ENCODE measurements at places on chromosomes 3 and 15. TPM values are rescaled to one million over a fixed set of nuclear protein-coding genes. Genes with fewer than 3 reads are reported as not detected.

The CACNA1D gene
- 22.1 TPM for total RNA-seq

The C3orf49 gene
- not detected for total RNA-seq

The CYP8B1 gene
- total RNA-seq: not detected

The TMEM87A gene
- 39.2 TPM for total RNA-seq

The LRRC31 gene
- not detected for total RNA-seq

The MKRN3 gene
- total RNA-seq: 1.3 TPM

The ST3GAL6 gene
- 9.4 TPM for total RNA-seq

The SNAPC5 gene
- 20.4 TPM for total RNA-seq

The RSL24D1 gene
- total RNA-seq: 58.9 TPM

The SGO1 gene
- 3.1 TPM for total RNA-seq

The ACTRT3 gene
- 0.29 TPM for total RNA-seq

DNA sequence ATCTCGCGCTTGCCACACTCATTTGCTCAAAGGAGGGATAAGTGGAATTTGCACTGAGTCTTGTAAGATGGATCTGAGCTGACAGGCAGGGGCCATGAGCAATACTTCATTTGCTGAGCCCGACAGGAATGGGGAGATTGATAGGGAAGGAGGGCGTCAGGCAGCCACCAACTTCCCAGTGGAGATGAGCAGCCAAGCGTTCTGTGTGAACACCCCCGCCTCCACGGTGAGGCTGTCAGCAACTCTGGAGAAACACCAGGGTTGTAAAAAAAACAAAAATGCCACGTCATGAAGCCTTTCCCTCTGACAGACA, 36.8 kb downstream of the TLE3 start:
- DNase-seq: no peak

- DNase-seq: no peak
Measured at GRCh38 chr15:91891788-91892345, 38.4 kb downstream of the SLCO3A1 start.

- no peak for DNase-seq
Measured at GRCh38 chr15:53910236-53910849, 67.9 kb upstream of the UNC13C start.

DNA sequence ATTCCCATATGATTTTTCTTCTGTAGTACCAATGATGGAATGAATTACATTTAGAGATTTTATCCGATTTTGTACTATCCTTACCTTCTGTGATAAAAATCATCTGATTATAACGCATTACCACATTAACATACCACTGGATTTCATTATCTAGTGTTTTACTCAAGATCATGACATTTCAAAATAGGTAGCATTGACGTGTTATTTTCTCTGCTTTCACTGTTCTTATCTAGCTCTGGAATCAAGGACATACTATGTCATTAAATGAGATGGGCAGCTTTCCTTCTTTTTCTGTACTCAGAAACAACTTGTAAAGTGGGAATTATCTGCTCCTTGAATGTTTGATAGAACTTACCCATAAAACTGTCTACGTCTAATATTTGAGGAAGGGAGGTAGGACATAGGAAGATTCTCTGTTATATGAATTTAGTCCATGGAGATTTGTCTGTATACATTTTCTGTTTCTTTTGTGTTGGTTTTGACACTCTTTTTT, 183.7 kb upstream of the NR2E3 start:
- DNase-seq: no peak

DNA sequence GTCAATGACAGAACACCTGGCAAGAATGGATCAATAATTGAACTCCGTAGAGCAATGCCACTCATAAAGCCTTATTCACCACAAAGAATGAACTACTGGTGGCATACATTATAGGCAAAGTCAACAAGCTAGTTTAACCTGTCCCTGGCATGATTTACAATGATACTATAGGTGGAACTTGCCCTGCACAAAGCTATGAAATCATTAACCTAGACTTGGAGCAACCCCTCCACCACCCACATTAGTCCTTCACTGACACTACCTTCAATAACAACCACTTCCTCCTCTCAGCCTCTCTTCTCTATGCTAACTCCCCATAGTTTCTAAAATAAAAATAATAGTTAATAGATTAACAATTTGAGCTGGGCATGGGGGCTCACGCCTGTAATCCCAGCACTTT, 54.4 kb downstream of the ACAP2 start:
- no peak for DNase-seq

GRCh38 chr15:49673861-49674260, 53.0 kb downstream of the DTWD1 start:
- DNase-seq: no peak

- no peak for DNase-seq
Measured at GRCh38 chr3:69762768-69763229, 23.5 kb downstream of the MITF start.

DNA sequence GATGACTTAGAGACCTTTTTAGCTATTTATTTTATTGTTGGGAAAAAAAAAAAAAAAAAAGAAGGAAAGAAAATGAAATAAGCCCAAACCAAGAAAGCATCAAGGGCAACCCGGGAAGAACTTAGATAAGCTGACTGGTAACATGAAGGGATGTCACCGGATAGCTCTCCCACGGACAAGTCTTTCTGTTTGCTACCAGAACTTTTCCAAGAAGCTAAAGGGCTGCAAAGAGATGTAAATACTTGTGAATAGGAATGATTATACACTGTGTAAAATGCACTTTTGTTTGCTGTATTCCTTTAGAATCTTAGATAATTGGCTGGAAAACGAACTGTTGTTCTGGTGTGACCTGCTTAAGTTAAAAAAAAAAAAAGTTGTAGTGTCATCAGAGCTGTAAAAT, 2.8 kb downstream of the FOXB1 start:
- no peak for DNase-seq

DNA sequence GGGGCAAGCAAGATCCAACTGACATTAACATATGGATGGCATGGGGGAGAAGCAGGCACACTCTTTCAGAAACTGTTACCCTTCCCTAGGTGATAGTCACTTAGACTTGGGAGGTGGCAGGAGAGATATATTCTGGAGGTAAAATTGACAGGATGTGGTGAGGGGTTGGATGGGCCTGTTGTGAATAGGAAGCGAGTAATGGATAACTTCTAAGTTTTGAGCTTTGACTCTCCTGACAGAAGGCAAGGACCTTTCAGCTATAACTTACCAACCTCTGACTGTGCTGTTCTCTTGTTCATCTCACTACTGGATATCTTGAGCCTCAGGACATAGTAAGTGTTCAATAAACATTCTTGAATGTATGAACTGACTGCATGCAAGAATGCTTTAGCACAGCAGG, 1.9 kb upstream of the PDIA5 start:
- DNase-seq: no peak

- DNase-seq: no peak
Measured at GRCh38 chr3:99879275-99879674, 61.6 kb downstream of the CMSS1 start.

GRCh38 chr3:52069855-52070254, 13.5 kb upstream of the DUSP7 start:
- no peak for DNase-seq

GRCh38 chr3:117932441-117932840, 1102.2 kb downstream of the IGSF11 start:
- no peak for DNase-seq

DNA sequence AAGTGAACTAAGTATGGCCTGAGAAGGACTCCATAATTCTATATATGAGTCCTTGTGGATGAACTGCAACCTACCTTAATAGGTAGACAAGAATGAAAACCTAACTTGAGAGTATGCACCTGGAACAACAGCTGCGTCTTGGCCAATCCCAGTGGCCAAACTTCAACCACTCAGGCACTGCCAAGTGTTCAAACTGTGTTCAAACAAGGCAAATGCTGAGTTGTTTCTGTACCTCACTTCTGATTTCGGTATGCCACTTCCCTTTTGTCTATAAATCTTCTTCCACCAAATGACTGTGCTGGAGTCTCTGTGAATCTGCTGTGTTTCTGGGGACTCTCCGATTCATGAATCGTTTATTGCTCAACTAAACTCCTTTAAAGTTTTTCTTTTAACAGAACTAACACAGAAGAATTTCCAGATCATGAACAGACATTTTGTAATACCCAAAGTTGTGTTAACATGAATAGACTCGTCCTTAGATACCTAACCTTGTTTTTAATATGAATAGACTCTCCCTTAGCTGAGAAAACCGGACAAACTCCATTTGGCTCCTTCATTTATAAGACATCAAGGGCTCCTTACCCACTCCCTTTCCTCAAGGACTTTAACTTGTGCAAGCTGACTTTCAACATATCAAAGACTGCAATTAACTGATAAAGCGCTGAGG, 4.1 kb downstream of the ZNF717 start:
- DNase-seq: no peak

- no peak for DNase-seq
Measured at GRCh38 chr3:13074006-13074375, 762 bp upstream of the IQSEC1 start.

DNA sequence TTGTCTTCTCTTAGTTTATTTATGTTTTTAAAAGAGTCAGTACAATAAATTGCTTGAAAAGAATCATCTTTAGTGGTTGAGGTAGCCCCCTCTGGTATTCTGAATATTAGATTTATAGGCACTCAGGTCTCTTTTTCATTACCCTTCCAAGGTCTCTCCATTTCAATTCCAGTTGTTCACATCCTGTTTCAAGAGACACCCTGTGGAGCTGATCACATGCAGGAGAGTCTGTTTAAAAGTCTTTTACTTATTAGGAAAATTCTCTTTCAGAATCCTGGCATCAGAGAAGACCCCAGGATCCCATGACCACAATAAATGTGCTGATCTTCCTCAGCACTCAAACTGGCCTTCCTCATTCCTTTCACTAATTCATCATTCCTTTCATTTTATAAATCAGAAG, 195.7 kb downstream of the ZIC4 start:
- no peak for DNase-seq

GRCh38 chr15:66959875-66960274, 105.5 kb upstream of the SMAD3 start:
- no peak for DNase-seq

DNA sequence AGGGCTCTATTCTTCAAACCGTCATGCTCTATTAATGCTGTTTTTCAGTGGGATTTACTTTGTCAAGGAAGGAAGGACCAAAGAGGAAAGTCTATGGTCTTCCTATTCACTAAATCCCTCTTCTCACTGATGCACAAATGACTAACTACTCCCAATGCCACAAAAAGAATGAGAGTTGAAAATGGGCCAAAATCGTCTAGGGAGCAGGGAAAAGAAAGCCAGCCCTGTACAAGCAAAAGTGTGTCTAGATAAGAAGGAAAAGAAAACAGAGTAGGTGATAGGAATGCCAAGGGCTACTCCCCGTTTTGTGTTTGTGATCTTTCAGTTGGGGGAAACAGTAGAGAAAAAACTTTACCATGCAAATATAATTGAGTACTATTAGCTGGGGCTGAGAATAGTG, 97.2 kb upstream of the TMCO5A start:
- DNase-seq: no peak

DNA sequence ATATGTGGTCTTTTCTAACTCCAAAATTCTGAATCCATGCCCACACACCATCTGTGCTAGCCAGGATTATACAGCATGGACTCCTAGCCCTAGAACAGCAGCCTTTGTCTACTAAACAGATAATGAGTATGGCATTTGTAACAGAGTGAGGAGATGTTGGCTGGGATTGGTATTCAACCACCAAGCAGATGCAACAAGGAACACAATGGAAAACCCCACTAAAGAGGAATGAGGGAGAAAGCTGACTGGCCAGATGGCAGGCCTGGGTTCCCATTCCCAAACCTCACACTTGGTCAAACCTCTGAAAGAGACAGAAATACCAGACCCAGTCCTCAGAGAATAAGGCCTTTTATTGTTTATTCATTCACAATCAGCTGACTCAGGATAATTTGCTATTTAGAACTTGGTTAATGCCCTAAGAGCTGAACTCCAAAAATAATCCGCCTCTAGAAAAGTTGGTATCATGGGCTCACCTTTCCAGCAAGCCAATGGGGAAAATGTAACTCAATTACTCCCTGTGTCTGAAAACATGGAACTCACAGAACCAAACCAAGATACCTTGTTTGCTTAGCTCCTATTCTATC, 145.6 kb downstream of the LRRC3B start:
- DNase-seq: no peak

GRCh38 chr15:70016511-70016994, 81.2 kb downstream of the TLE3 start:
- peak; percentile 76 for DNase-seq

DNA sequence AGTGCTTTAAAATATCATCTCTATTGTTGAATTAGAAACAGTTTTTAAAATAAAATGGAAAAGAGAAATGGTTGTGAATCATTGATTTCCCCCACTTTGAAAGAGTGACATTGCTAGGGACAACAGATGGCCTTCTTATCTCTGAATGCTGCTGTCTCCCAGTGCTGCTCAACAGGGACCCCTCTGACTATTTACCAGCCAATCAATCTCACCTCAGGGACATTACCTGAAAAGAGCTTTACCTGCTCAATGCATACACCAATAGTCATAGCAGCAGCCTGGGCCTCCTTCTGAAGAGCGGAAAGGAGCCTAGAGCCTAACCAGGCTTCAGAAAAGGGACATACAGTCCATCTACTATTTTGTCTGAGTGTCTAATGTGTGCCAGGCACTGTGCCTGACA, 162.8 kb downstream of the CGGBP1 start:
- DNase-seq: no peak

DNA sequence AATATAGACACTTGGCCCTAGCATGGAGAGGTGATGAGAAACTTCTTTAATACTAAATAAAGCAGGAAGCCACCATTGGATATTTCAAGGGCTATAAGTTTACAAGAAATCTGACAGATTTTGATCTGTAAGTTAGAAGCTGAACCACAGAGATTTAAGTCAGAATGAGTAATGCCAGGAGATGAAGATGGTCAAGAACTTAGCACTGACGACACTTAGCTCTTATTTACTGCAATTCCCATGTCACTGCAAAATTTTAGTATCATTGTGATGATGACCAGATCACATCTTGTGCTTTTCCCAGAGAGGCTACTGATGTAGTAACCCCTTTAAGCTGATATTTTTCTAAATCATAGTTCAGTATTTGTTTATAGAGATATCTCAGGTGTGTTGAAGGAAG, 59.4 kb upstream of the CD96 start:
- DNase-seq: no peak

DNA sequence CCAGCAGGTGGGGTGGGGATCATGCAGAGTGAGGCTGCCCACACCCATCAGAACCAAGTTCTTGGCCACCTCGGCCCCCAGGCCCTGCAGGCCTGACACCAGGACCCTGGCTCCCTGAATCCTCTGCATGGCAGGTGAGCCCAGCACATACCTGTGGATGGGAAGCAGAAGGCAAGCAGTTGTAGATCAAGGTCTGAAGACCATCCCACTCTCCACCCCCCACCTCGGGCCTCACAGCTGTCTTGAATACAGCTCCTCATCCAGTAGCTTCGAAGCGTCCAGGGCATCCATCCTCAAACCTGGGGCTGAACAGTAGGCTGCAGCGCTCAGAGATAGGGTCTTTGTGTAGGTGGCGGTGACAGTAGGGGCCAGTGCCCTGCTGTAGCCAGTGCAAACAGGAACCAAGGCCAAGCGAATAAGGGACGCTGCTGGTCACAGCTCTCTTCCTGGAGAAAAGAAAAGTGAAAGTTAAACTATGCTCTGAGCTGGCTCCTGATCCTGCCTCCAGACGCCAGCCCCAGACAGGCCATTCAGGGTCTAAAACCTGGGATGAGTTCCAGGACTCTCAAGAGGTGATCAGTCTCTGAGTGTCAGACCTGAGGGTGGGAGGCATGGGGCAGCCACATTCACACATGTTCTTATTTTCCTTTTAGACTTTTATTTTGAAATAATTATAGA, at the start of gene UBA7:
Gene UBA7, minus strand, starts transcription at position 457 of the 678 bp plus-strand sequence. Its CDS starts 166 bp downstream, at position 291.
- peak; percentile 87 for DNase-seq

- no peak for DNase-seq
Measured at GRCh38 chr3:161042023-161042501, 63.1 kb downstream of the B3GALNT1 start.

All from spleen (tissue), 13 donors.